ENCODE measurements at places on chromosomes 16 and 17. TPM values are rescaled to one million over a fixed set of nuclear protein-coding genes. Genes with fewer than 3 reads are reported as not detected.

DNA sequence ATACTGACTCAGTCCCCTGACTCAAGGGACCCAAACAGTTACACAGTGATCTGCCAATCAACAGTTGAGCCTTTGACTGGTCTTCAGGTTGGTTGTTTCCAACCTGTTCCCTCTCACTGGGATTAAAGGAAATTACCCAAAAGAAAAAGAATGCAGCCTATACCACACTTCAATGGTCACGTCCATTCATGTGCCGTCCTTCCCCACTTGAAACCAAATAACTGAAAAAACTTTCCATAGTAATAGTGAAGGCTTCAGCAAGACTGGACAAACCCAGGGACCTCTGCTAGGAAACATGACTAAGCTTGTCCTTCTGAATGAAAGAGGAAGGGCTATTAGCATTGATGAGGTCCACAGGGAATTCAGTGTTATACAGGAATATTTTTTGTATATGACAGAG is 30.6 kb downstream of the MRPS23 start:
- DNase-seq: no peak

- DNase-seq: no peak
Observed at GRCh38 chr17:83144421-83145357, 65.3 kb downstream of the METRNL start.

The ANKRD40 gene
- total RNA-seq: 39.3 TPM

GRCh38 chr17:42559075-42559474 is 2.9 kb upstream of the COASY start:
- DNase-seq: no peak

The TBC1D3 gene
- not detected for total RNA-seq

GRCh38 chr17:7122381-7122780 is 7.8 kb upstream of the ASGR2 start:
- DNase-seq: no peak

DNA sequence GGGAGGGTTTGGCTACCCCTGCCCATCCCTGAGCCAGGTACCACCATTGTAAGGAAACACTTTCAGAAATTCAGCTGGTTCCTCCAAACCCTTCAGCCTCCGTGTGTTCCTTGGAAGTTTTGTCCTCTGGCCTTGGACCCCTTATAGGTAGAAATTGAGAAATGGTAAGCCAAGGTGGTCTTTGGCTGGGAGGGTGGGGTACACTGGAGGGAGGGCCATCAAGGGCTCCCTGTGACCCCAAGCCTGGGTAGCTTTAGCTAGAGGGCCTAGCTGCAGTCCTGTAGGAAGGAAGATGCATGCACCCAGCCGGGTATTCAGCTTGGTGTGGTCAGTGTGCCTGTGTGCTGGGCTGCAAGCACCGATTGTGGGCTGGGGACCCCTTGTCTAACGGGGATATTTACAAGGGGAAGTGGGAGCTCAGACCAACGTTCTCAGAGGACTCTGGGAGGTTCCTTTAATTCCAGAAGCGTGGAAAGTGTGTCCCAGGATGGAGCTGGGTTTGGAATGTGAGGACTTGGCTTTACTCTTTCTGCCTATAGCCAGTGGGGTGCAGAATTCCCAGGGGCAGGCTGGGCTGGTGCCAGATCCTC is 6.8 kb downstream of the NAT9 start:
- no peak for DNase-seq

DNA sequence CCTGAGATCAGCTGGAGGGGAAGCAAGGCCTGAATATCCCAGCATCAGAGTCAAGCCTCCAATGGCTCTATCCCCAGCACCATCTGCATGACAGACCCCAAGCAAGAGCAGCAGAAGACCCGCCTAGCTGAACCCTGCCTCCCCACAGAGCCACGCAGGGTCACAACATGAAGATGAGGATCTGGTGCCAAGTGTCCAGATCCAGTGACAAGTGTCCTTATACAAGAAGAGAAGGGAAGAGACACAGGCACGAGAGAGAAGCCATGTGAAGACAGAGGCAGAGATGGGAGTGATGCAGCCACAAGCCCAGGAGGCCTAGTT is 28.9 kb downstream of the TNFRSF13B start:
- no peak for DNase-seq

- no peak for DNase-seq
Observed at GRCh38 chr16:75206749-75207451, at the start of gene CTRB2. Gene CTRB2 (minus strand): TSS chr16:75207161. CDS start chr16:75207141, 20 bp downstream.

DNA sequence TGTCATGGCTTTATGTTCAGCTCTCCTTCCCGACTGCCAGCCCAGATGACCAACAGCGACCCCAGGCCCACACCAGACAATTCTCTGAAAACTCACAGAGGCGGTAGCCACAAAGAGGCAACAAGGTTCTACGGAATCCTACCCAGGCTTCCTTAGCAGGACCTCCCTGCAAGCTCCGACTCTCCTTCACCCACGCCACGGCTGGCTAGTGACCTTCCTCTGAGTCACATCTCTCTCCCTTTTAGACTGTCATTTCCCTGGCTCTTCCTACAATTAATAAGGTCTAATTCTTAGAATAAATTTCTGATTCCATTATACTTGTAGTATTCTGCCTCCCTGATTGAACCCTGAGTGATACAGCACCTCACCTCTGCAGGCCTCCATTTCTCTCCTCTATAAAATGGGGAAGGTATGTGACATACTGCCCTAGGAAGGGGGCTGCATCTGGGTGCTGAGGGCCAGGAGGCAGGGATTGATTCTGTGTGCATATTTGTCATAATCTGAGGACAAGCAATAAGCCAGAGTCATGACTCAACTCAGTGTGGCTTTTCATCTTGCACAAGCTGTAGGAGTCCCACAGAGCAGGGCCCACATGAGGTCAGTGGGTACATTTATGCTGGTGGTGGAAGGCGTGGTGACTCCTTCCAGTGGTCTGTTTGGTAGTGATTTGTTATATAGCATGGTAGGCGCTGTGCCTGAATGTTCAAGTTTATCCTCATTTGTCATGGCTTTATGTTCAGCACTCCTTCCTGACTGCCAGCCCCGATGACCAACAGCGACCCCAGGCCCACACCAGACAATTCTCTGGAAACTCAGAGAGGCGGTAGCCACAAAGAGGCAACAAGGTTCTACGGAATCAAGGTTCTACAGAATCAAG is 46.2 kb downstream of the SMPD3 start:
- DNase-seq: no peak

- DNase-seq: no peak
Observed at GRCh38 chr16:1366712-1367299, 15.1 kb downstream of the GNPTG start.

DNA sequence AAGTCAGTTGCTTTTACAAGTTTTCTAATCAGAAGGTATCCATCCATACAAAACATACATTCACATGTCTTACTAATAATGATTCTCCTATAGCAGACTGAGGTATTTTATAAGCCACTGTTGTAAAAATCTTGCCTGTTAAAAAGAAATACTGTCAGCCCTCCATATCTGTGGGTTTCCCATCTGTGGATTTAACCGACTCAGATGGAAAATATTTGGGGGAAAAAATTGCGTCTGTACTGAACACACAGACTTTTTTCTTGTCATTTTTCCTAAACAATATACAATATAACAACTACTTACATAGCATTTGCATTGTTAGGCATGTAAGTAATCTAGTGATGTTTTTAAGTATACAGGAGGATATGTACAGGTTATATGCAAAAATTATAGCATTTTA is 90.4 kb downstream of the PARN start:
- DNase-seq: no peak

- no peak for DNase-seq
Observed at GRCh38 chr16:78748220-78748929, 648.9 kb downstream of the WWOX start.

GRCh38 chr16:89266521-89267134 is 49.1 kb downstream of the ZNF778 start:
- no peak for DNase-seq

DNA sequence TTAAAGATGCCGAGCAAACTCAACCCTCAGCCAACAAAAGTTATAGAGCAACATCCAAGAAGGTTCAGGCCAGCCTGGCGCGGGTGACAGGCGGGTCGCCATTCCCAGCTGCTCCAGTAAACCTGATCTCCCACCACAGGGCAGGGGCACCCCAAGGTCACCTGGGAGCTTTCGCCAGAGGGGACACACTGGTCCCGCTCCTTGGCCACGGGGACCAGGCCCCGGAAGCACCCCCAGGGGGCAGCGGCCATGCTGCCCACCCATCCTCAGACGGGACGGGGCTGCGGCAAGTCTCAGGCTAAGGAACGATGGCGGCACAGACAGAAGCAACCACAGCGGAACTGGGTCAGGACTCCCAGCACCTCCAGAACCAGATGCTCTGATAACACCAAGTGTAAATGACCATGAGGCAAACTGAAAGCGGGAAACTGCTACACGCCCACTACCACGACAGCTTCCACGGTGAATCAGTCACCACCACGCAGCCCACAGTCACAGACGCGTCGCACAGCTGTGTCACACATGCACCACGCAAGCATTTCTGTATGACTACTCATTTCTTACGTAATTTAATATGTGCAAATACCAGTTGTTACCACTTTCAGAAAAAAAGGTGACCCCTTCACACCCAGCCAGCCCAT is 14.1 kb upstream of the CCDC154 start:
- DNase-seq: no peak

GRCh38 chr17:5516060-5516792 is 29.9 kb downstream of the MIS12 start:
- no peak for DNase-seq

The CCL16 gene
- total RNA-seq: 0.20 TPM

DNA sequence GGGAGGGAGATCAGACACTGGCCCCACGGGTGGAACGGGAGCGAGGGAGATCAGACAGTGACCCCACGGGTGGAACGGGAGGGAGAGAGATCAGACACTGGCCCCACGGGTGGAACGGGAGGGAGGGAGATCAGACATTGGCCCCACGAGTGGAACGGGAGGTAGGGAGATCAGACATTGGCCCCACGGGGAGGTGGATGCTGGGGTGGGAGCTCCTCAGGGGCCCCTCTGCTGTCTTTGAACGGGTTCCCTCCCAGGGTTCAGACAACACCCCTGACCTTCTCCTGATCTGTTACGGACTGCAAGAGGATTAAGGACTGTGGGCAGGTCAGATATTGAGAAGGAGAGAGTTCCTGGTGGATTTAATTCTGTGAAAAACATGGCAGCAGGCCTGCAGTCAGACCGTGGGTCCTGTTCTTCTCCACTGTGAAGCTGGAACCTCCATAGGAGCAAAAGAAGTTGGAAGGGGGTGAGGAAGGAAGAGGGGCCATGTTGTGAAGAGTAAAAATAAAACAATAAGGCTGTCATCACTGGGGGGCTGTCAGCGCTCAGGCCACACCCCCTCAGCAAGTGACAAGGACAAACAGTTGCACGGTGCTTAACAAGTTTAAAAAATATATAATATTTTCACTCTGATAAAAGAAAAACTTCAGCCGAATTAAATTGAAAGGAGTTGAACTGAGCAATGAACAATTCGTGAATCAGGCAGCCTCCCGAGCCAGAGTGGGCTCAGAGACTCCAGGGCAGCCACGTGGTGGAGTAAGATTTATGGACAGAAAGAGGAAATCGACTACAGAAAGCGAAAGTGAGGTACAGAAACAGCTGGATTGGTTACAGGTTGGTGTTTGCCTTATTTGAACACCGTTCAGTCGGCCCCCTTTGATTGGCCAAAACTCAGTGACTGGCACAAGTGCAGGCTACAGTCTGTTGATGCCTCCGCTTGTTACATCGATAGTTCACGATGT is 348.7 kb upstream of the TNRC6C start:
- no peak for DNase-seq

DNA sequence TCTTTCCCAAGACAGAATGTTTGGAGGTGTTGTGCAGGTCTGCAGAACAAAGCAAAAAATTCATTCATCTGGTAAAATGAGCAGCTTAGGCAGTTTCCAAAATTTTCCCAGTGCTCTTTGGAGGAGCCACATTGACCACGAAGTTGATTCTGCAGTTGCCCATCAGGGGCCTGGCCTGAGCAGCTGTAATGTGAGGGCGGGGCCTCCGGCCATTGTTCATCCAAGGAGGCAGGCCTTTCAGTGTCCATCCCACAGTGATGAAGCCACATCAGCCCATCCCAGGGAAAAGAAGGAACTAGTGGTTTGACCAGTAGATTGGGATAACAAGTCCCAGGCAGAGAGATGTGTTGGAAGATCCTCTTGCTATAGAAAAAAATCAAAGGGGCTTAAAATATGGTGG is 10.1 kb downstream of the UBFD1 start:
- DNase-seq: no peak

GRCh38 chr16:50539822-50540710 is 8.1 kb upstream of the NKD1 start:
- DNase-seq: peak; percentile 52

The KCTD19 gene
- 0.50 TPM for total RNA-seq

DNA sequence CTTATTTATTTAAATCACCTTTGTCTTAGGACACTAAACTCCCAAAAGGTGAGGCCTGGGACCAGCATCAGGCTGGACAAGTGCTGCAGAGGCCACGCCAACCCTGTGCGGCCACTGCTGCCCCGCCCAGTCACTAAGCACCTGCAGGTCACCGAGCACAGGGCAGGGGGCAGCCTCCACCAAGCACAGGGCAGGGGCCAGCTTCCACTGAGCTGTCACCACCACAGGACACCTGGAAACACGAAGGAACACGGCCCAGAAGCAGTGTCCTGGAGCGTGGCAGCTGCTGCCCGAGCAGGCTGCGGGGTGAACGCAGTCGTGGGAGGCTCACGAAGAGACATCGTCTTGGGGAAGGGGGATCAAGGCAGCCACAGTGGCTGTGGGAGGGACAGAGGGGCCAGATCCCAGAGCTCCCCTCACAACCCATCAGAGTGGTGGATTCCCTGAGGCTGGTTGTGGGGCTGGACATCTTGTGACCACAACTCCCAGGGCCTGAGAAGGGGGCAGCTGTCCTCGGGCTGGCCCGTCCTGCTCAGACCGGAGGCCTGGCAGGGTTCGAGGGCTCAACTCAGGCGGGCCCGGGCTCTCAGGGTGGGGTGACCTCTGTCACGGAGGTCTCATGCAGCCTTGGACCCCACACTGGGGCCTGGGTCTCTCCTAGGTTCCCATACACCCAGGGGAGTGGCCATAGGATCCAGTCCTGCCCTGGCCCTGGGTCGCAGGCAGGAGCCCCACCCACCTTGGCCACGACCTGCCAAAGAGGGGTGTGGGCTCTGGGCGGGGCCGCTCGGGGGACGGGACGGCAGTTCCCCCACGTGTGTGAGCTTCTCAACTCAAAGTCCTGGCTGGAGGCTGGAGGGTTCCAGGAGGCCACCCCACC is 18.7 kb downstream of the RAB40B start:
- DNase-seq: no peak

DNA sequence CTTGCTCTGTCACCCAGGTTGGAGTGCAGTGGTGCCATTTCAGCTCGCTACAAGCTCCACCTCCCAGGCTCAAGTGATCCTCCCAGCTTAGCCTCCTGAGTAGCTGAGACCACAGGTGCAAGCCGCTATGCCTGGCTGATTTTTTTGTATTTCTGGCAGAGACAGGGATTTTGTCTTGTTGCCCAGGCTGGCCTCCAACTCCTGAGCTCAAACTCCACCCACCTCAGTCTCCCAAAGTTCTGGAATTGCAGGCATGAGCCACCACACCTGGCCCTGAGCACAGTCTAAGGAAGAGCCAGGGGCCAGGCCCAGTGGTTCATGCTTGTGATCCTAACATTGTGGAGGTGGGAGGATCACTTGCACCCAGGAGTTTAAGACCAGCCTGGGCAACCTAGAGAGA is 21.8 kb upstream of the BCO1 start:
- no peak for DNase-seq

The GP1BA gene
- total RNA-seq: 0.06 TPM

GRCh38 chr17:69717214-69717613 is 302.7 kb downstream of the MAP2K6 start:
- no peak for DNase-seq
